ENCODE measurements at places on chromosomes 6 and 20. TPM values are rescaled to one million over a fixed set of nuclear protein-coding genes. Genes with fewer than 3 reads are reported as not detected.

The NCR2 gene
- polyA plus RNA-seq, result not detected

The MEI4 gene
- polyA plus RNA-seq, result not detected

The MOG gene
- not detected for polyA plus RNA-seq

The DEFB132 gene
- not detected for polyA plus RNA-seq

The ZNF311 gene
- polyA plus RNA-seq, result 0.33 TPM

The TRDN gene
- not detected for polyA plus RNA-seq

The KCNG1 gene
- 0.22 TPM for polyA plus RNA-seq

The PRPF6 gene
- 35.3 TPM for polyA plus RNA-seq

Data from endothelial cell of umbilical vein (primary cell).